ENCODE measurements at places on chromosomes 3 and 15.

- no peak for DNase-seq
These were observed 208.5 kb downstream of the GABRB3 start for GRCh38 chr15:26564361-26564760.

DNA sequence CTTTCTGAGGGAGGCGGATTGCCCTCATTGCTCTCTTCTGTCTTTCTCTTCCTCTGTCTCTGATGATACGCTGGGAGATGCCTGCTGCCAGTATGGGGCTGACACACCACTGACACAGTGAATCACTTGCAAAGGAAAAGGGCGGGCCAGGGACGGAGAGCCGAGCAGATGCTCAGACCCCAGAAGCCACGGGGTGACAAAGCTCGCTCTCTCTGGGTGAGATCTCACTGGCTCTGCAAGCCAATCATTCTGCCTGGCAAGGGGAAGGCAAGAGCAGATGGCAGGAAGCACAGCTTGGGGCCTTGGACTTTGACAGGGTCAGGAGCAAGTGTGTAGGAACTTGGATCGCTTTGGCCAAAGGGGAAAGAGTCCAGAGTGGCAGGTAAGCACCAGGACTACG lies 198.7 kb downstream of the NTRK3 start:
- DNase-seq: no peak

DNA sequence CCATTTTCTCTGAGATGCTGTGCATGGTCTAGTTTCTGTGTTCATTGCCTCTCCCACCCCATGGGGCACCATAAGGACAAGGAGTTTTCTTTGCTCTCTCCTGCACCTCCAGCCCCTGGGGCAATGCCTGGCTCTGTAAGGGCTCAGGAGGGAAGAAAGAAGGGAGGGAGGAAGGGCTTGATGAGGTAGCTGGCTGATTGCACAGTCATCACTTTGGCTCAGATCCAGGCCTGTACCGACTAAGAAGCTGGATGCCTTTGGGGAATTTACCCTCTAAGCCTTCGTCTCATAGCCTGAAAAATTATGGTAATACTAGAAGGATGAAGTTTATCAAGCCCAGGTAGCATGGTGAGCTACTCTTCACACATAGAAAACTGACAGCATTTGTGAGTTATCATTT lies 382.9 kb downstream of the GABRG3 start:
- no peak for DNase-seq

GRCh38 chr3:23797491-23797890 lies 8.3 kb upstream of the UBE2E1 start:
- no peak for DNase-seq

- no peak for DNase-seq
These were observed 589.8 kb upstream of the DPPA4 start for GRCh38 chr3:109927161-109927560.

Data from activated T-helper 1 cell treated with Interleukin-2 at 50 U/mL for 16 hours (primary cell).